Right cardiac atrium (tissue), 5 donors: ENCODE measurements at places on chromosomes 6 and 20. TPM values are rescaled to one million over a fixed set of nuclear protein-coding genes. Genes with fewer than 3 reads are reported as not detected.

PGK2 gene
- total RNA-seq = not detected

LY6G5C gene
- 2.1 TPM for total RNA-seq

CLVS2 gene
- total RNA-seq = not detected

BLOC1S5 gene
- 7.1 TPM for total RNA-seq

SPTLC3 gene
- 16.9 TPM for total RNA-seq

GNAS-AS1 gene
- 0.50 TPM for total RNA-seq

ADA gene
- 12.6 TPM for total RNA-seq

MYCT1 gene
- 13.6 TPM for total RNA-seq

SDC4 gene
- 60.0 TPM for total RNA-seq

TRPC4AP gene
- 34.5 TPM for total RNA-seq

LMBRD1 gene
- total RNA-seq = 46.8 TPM

ATP6V1G2 gene
- 1.7 TPM for total RNA-seq

MRPL14 gene
- 35.8 TPM for total RNA-seq

KIF13A gene
- total RNA-seq = 79.6 TPM

IGF2R gene
- 41.4 TPM for total RNA-seq

CLPSL1 gene
- total RNA-seq = not detected

SPDEF gene
- total RNA-seq = not detected

UTRN gene
- 70.5 TPM for total RNA-seq

NFKBIE gene
- 4.3 TPM for total RNA-seq

FOXF2 gene
- not detected for total RNA-seq

RBPJL gene
- not detected for total RNA-seq

IL17A gene
- total RNA-seq = not detected

GDAP1L1 gene
- 2.8 TPM for total RNA-seq

FERMT1 gene
- total RNA-seq = 1.7 TPM

NOX3 gene
- total RNA-seq = not detected

DEFB132 gene
- total RNA-seq = not detected

TRIM27 gene
- total RNA-seq = 21.2 TPM

NMBR gene
- not detected for total RNA-seq

SAPCD1 gene
- not detected for total RNA-seq

SPATA25 gene
- total RNA-seq = 2.6 TPM

ETV7 gene
- total RNA-seq = 0.33 TPM

C6orf58 gene
- total RNA-seq = not detected

ARHGAP40 gene
- not detected for total RNA-seq

RAET1E gene
- 0.45 TPM for total RNA-seq

PRDM13 gene
- not detected for total RNA-seq

HCRTR2 gene
- total RNA-seq = not detected

FAM209B gene
- total RNA-seq = not detected

PCK1 gene
- 4.1 TPM for total RNA-seq

SNX21 gene
- 30.7 TPM for total RNA-seq

GPX5 gene
- total RNA-seq = not detected

EFCAB8 gene
- total RNA-seq = not detected

SEL1L2 gene
- not detected for total RNA-seq

HSPA12B gene
- 13.0 TPM for total RNA-seq

SLC35D3 gene
- total RNA-seq = not detected

RAB44 gene
- total RNA-seq = 0.06 TPM

BEND6 gene
- total RNA-seq = 2.3 TPM

GABRR2 gene
- total RNA-seq = 0.40 TPM
